ENCODE measurements at places on chromosomes 7 and 10.

- DNase-seq = no peak
Measured at GRCh38 chr7:46738796-46739195, 817.7 kb upstream of the IGFBP3 start.

DNA sequence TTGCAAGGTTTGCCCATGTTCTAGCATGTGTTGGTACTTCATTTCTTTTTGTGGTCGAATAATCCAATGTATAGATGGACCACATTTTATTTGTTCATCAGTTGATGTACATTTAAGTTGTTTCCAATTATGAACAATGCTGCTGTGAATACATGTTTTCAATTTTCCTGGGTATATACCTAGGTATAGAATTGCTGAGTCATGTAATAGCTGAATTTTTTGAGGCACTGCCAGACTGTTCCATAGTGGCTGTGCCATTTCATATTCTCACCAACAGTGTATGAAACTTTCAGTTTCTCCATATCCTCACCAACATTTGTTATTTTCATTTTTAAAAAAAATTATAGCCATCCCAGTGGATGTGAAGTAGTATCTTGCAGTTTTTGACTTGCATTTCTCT, 90.5 kb downstream of the EZH2 start:
- DNase-seq = no peak

- DNase-seq = no peak
Measured at GRCh38 chr7:91411060-91411459, 146.8 kb downstream of the FZD1 start.

- no peak for DNase-seq
Measured at GRCh38 chr7:147525325-147525724, 1065.2 kb upstream of the C7orf33 start.

GRCh38 chr7:148901178-148901577, 17.1 kb upstream of the EZH2 start:
- DNase-seq = no peak

- no peak for DNase-seq
Measured at GRCh38 chr10:116768786-116769185, 26.4 kb upstream of the HSPA12A start.

GRCh38 chr7:106010866-106011265, 47.8 kb downstream of the CDHR3 start:
- no peak for DNase-seq

GRCh38 chr10:23157691-23158369, 34.3 kb upstream of the PTF1A start:
- DNase-seq = no peak

- no peak for DNase-seq
Measured at GRCh38 chr7:28509251-28510025, 97.1 kb downstream of the CREB5 start.

DNA sequence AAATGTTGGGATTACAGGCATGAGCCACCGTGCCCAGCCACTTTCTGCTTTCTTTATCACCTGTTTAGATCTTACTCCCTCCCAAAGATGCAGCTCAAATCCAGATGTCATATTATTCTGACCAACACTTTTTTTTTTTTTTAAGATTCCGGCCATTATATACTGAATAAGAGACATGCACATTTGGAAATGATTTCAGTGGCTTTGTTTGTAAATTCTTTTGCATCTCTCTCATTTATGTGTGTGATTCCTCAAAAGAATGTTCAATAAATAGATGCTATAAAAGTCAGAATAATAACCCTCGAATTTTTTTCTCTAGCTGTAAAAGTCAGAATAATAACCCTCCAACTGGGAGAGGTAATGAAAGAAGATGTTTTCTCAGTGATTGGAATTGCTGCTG, 25.4 kb downstream of the HECW1 start:
- no peak for DNase-seq

DNA sequence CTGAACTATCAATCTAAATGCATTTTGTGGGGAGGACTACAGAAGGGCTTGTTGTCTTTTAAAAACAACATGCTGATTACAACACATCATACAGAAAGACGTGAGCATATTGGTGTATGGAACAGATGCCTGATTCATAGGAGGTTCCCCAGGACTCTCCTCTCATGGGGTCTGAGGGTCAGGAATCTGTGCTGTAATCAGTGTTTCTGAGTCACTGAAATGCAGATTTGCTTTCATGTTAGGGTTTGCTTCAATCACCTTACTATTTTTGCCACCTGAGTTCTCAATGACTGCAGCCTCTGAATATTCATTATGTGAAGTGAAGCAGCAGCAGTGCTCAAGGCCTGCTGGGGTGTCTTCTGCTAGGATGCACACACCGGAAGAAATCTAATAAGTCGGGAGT, 550 bp upstream of the ANK3 start:
- no peak for DNase-seq

DNA sequence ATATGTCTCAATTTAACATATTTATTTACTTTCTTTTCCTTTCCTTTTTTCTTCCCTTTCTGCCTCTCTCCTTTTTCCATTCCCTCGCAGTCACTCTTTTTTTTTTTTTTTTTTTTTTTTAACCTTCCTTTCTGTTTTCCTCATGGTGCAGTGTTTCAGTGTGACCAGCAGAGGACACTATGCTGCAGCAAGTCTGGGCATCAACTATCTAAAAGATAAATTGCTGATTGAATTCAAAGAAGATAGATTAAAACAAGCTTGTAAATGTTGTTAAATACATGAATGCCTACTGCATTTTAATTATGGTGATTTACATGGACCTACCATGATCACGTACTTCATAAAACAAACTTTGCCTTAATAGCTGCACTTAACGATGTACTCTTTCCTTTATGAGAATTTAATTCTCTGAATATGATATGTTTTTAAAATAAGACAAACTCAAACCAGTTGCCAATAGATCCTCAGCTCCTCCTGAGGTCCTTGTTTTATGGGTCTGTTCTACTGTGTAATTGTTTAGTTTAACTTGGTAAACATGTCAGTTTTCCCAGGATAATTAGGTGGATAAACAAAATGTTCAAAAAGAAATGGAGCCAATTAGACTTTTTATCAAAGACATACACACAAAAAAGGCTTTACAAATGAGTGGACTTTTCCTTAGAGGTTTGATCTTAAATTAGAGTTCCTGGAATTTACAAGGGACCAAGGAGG, 101.0 kb upstream of the AGR3 start:
- no peak for DNase-seq

- DNase-seq = no peak
Measured at GRCh38 chr7:6451224-6451705, 3.5 kb upstream of the DAGLB start.

DNA sequence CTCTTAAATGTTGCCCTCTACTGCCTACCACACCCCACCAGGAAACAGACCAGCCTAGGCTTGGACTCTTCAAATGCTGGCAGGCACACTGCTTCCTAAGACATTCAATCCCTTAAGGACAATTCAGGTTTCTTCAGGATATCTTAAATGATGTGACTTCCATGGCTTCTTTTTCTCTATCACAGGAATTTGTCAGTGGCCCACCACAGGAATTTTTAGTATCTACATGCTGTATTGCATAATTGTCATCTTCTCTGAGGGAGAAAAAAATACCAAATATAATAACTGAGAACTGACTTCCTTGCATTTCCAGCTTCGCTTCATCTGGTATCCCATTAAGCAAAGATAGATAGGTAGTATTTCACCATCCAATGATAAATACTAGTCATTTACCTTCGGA, 129.3 kb downstream of the WNT2 start:
- no peak for DNase-seq

DNA sequence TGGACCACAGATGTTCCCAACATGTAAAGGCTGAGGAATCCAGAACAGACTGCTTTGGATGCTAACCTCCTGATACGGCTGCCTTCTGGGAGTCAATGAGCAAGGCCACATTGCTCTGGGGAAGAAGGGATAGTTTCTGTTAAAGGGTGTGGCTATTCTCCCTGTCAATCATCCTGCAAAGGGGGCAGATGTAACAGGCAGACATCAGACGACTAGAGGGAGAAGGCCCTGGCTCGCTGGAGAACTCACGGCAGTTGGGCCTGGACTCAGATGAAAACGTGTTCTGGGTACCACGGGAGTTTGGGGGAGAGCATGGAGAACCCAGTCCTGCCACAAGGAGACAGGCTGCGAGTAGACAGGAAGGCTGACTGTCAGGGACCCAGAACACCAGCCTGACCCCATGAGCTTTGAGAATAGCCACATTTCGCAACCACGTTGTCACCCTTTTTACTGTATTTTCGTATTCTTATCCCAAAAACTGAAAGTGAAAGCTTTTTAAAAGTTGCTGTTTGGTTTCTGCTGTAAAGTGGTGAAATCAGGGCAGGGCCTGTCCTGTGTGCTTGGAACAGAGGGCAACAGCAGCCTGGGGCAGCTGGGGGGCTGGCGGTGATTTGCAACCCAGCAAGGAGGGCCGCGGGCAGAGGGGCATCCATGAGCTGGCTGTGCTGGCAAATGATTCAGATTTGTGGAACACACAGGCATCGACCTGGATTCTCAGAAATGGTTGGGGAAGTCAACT, 95.3 kb downstream of the MYOF start:
- DNase-seq = peak; percentile 38

DNA sequence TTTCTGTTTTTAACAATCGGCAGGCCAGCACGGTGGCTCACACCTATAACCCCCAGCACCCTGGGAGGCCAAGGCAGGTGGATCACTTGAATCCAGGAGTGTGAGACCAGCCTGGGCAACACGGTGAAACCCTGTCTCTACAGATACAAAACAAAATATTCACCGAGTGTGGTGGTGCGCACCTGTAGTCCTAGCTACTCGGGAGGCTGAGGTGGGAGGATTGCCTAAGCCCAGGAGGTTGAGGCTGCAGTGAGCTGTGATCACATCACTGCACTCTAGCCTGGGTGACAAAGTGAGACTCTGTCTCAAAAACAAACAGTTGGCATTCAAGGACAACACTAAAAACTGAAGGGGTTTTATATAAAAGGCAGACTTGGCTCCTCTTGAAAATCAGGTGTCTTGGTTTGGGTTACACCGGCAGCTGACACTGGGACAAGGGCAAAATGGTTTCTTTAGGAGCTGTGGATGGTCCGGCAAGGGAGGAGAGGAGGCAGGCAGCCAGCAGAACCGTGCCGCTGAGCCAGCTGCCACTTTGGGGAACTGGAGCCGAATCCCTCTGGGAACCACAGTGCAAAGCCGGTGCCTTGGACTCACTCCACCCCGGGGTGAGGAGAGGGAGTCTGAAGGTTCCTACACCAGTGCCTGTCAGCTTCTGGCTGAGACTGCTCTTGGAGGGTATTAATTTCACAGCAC, 52.6 kb downstream of the CHST3 start:
- DNase-seq = peak; percentile 68

- DNase-seq = no peak
Measured at GRCh38 chr10:92508866-92509265, 65.0 kb downstream of the IDE start.
